ENCODE measurements at places on chromosomes 2 and 18. TPM values are rescaled to one million over a fixed set of nuclear protein-coding genes. Genes with fewer than 3 reads are reported as not detected.

GALNT13 gene
- not detected for total RNA-seq

CABLES1 gene
- total RNA-seq, result 4.0 TPM

C2orf80 gene
- total RNA-seq, result not detected

FARP2 gene
- total RNA-seq, result 17.8 TPM

SIX3 gene
- total RNA-seq, result not detected

GPR155 gene
- total RNA-seq, result 3.9 TPM

ANKRD30B gene
- total RNA-seq, result not detected

SCYGR8 gene
- total RNA-seq, result not detected

GRCh38 chr2:121120991-121121390 is 164.0 kb downstream of the TFCP2L1 start:
- H3K27ac ChIP-seq, result no peak overlapping the region
- no peaks in the 10 kb centered on the region for H3K36me3 ChIP-seq
- no peaks in the 10 kb centered on the region for H3K27me3 ChIP-seq
- H3K4me3 ChIP-seq, result no peak overlapping the region
- H3K4me1 ChIP-seq, result no peaks in the 10 kb centered on the region

DNA sequence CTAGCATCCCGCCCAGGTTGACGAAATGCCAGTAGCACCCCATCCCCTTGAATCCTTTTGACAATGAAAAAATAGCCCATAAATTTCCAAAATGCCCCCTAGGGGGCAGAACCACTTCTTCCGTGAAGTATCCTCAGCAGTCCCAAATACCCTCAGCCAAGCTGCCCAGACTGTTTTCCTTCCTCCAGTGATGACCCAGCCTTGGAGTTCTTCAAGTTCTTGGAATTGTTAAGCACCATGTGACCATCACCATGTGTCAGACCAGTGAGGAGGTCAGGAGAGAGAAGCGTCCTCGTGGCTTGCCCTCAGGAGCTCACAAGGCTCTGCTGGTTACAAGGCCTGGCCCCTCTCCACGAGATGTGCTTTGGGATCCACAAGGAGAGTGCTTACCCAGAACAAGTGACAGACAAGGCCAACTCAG is 1.4 kb upstream of the SLC23A3 start:
- H3K4me1 ChIP-seq, result peaks cover 17% of the 10 kb centered on the region
- DNase-seq, result no peak
- H3K27me3 ChIP-seq, result no peaks in the 10 kb centered on the region
- H3K4me3 ChIP-seq, result no peak overlapping the region
- no peak overlapping the region for H3K27ac ChIP-seq
- peaks cover 23% of the 10 kb centered on the region for H3K36me3 ChIP-seq

- no peak overlapping the region for H3K4me3 ChIP-seq
- no peak for DNase-seq
- peaks cover 14% of the 10 kb centered on the region for H3K4me1 ChIP-seq
- no peaks in the 10 kb centered on the region for H3K27me3 ChIP-seq
- H3K36me3 ChIP-seq, result no peaks in the 10 kb centered on the region
Measured at GRCh38 chr2:108980076-108980475, 8.9 kb downstream of the EDAR start.

- H3K27me3 ChIP-seq, result no peaks in the 10 kb centered on the region
- H3K4me3 ChIP-seq, result no peak overlapping the region
- no peak for DNase-seq
- H3K4me1 ChIP-seq, result no peaks in the 10 kb centered on the region
- no peaks in the 10 kb centered on the region for H3K36me3 ChIP-seq
Measured at GRCh38 chr18:38198956-38199355, 633.4 kb upstream of the CELF4 start.

DNA sequence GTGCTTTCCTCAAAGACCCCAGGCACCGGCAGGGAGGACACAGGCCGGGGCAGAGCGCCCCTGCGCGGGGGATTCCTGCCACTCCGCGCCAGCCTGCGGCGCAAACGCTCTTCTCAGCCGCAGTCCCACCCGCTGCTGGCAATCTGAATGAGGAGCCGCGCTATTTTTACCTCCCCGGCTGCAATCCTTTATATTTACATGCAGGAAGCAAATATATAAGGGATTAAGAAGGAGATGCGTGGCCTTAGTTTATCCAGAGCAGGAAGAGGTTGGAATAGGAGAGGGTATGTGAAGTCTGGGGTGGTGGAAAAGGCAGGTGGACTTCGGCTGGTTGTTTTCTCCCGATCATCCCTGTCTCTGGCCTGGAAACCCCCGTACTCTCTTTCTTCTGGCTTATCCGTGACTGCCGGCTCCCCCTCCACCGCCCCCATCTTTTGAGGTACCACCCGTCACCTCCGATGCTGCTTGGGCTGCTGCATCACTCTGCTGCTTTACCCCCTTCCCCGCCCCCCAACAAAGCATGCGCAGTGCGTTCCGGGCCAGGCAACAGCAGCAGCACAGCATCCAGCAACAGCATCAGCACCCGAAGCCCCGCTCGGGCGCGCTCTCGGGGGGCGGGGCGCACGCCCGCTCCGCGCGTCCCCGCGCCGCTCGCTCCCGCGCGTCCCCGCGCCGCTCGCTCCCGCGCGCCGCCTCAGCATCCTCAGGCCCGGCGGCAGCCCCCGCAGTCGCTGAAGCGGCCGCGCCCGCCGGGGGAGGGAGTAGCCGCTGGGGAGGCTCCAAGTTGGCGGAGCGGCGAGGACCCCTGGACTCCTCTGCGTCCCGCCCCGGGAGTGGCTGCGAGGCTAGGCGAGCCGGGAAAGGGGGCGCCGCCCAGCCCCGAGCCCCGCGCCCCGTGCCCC is at the start of gene ADAM23:
ADAM23 (plus strand) TSS at position 700 of the 902 bp plus-strand sequence. CDS start 335 bp downstream, outside the sequence.
- H3K4me1 ChIP-seq, result peaks cover 8% of the 10 kb centered on the region
- no peak for DNase-seq
- H3K27ac ChIP-seq, result no peak within 1 kb of the TSS
- no peaks in the 10 kb centered on the region for H3K36me3 ChIP-seq
- H3K27me3 ChIP-seq, result peaks cover 12% of the 10 kb centered on the region
- H3K4me3 ChIP-seq, result no peak within 1 kb of the TSS

GRCh38 chr2:119218478-119219064 is 5.1 kb upstream of the STEAP3 start:
- DNase-seq, result peak; percentile 66
- H3K36me3 ChIP-seq, result no peaks in the 10 kb centered on the region
- H3K4me3 ChIP-seq, result no peak overlapping the region
- peaks cover 56% of the 10 kb centered on the region for H3K4me1 ChIP-seq
- H3K27me3 ChIP-seq, result no peaks in the 10 kb centered on the region
- peak overlapping the region; percentile 71 for H3K27ac ChIP-seq

DNA sequence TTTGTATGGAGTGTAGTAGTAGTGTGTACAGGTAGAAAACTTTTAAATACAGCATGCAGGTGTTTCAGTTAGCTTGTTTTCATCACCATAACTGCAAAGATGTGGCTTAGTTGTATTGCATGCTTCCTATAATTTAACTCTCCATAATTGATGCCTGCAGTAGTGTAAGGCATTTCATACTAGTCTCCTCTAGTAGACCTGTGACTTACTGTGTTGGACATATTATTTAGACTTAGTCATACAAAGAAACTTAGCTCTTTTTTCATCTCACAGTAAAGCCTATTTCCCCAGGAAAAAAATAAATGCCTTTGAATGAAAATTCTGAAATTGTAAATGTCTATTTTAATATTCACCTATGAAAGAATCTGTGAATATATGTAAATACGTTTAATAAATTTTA is 52.8 kb upstream of the TWSG1 start:
- no peaks in the 10 kb centered on the region for H3K27me3 ChIP-seq
- peaks cover 1% of the 10 kb centered on the region for H3K36me3 ChIP-seq
- no peak for DNase-seq
- no peak overlapping the region for H3K27ac ChIP-seq
- H3K4me3 ChIP-seq, result no peak overlapping the region
- H3K4me1 ChIP-seq, result no peaks in the 10 kb centered on the region

GRCh38 chr18:30925795-30926194 is 116.7 kb downstream of the DSC3 start:
- no peak overlapping the region for H3K4me3 ChIP-seq
- no peak for DNase-seq
- H3K27ac ChIP-seq, result no peak overlapping the region
- no peaks in the 10 kb centered on the region for H3K4me1 ChIP-seq

All from liver (tissue), 10 donors.